Neural crest cell (in vitro differentiated cells): ENCODE measurements at places on chromosomes 4 and X. TPM values are rescaled to one million over a fixed set of nuclear protein-coding genes. Genes with fewer than 3 reads are reported as not detected.

Gene GRIA3
- total RNA-seq = 1.4 and 2.2 TPM in 2 replicates

Gene UGDH
- 110 and 111 TPM in 2 replicates for total RNA-seq

Gene POU4F2
- total RNA-seq = 0.14 and 0.20 TPM in 2 replicates

Gene UGT2A1
- not detected in 2 replicates for total RNA-seq

Gene RBMX2
- total RNA-seq = 26.5 and 27.7 TPM in 2 replicates

Gene C4orf51
- total RNA-seq = not detected in 2 replicates

Gene RPS6KA6
- 7.8 and 8.8 TPM in 2 replicates for total RNA-seq

Gene TIGD2
- total RNA-seq = 9.4 and 10.3 TPM in 2 replicates
